Kidney glomerular epithelial cell (primary cell): ENCODE measurements at places on chromosomes 16 and 17.
A peak's percentile ranks its signal among the peaks of the same experiment; 100 is the strongest.

DNA sequence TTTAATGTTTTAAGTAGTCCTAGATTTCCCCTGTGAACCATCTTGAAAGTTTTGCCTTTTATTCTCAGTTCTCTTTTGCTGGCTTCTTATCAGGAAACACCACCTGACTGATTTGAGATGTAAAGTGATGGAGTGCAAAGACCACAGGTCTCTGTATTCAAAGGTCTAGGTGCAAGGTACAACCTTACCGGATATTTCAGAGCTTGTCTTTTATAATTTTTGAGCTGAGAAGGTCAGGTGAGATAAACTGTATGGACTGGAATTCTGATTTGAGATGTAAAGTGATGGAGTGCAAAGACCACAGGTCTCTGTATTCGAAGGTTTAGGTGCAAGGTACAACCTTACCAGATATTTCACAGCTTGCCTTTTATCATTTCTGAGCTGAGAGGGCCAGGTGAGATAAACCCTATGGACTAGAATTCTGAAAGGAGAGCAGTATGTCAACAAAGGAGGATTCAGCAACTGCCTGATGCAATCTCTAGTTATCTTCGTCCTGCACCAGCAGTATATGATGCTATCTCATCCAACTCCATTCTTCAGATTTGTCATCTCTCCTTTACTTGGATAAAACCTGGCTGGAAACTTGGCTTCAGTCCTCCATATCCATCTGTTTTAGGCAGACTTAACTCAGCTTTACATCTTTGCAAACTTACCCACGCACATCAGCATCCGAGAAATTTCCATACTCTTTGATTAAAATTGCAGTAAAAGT, 64.3 kb downstream of the CENPV start:
- DNase-seq, result no peak

- DNase-seq, result no peak
Measured at GRCh38 chr16:73051226-73051625, 3.3 kb upstream of the ZFHX3 start.

DNA sequence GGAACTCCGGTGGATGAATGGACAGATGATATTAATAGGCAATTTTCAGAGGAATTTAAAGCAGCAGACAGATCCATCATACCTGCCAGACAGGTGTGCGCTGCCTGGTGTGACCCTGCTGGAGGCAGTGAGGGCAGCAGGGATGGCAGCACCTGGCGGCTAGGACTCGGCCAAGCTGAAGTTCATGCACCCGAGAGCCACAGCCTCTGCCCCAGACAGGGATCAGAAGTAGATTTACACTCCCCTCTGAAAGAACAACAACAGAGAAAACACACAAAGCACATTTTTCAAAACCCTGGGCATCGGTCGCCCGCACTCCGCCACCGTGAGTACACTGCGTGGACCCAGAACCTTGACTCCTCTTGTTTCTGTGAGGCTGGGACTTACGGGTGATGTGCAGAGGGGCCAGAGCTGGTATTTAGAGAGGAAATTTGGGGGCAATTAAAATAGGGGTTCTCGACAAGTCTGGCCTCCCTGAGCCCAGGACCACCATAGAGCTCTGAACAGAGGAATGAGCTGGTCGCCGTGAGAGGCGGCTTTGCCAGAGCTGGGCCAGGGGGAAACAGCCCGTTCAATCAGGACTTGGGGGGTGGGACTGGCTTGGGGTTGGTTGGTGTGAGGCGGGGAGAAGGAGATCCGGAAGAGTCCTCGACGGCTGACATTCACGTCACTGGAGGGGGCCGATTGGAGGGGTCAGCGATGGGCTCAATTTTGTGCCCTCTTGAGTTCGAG, 101.0 kb downstream of the METRNL start:
- DNase-seq, result no peak

- no peak for DNase-seq
Measured at GRCh38 chr17:39246274-39246673, 20.5 kb upstream of the STAC2 start.

DNA sequence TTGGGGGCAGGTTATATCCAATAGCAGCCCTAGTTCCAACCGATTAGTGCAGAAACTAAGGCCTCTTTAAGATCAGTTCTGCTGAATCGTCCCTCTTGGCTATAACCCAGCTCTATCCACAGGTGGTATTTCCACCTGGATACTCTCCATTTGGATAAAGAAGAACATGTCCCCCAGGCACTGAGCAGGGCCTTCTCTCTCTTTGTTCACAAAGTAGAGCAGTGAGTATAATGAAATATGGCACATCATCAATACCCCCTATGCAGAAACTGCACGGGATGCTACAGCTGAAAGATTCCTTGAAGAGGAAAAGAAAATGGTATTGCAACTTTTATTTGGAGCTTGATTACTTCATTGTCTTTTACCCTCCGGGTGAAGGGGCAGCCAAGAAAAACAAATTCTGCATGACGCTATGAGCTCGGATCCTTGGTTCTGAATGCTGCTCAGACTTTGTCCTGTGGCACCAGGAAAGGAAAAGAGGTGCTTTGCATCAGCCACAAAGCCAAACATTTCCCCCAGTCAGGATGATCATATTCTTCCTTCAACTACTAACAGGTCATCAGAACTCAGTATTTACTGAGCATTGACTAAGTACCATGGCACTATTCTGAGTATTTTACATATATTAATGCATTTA, 399.7 kb downstream of the NPIPA8 start:
- no peak for DNase-seq

DNA sequence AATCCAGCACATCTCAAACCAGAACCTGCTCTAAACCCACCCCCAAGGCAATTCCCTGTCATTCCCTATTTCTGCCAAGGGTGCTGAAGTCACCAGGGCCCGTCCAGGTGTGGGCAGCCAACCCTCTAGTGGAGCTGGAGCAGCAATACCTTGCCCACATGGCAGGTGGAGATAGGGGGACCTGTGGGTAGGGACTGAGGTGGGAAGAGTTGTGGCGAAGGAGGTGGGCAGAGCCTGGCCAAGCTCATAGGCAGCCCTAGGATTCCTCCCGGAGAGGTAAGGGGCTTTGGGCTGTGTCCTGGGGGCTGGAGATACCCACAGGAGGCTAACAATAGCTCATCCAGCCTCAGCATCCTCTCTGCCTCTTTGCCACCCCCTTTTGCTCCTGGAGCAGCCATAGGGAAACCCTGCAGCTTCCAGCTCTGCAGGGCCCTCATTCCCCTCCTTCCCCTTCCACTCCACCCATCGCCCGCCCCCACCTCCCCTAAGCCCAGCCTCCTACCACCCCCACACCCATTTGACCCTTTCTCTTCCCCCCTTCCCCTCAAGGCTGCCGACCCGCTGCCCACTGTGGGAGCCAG, 30.4 kb upstream of the CRHR1 start:
- no peak for DNase-seq

DNA sequence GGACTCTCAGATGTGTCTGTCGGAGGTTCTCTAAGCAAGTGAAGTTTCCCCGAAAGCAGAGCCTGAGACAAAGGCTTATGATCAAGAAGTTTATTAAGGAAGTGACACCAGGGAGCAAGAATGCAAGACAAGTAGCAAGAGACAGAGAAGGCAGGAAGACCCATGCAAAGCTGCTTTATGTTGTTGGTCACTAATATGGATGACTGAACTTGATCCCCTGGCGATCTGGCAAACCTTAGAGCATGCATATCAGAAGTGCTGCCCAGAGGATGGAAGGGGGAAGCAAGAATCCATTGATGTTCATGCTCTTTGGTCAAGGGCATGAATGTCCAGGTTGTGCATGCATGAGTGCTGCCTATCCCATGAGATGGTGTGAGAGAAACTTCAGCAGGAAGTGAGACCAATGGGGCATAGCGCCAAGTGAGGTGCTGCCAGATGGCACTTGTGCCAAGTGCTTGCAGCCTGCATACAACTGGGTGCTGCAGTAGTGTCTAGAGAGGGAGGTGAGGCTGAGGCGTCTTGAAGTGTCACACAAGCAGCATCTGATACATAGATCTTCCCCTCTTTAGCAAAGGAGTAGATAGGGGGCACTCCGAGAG, 176.5 kb downstream of the SALL1 start:
- DNase-seq, result peak; percentile 38
